Occipital lobe (tissue), 3 donors: ENCODE measurements at places on chromosomes 12 and 14. TPM values are rescaled to one million over a fixed set of nuclear protein-coding genes. Genes with fewer than 3 reads are reported as not detected.

The PIWIL1 gene
- total RNA-seq: not detected

The SDS gene
- 0.62 TPM for total RNA-seq

The RBP5 gene
- not detected for total RNA-seq

The TIMELESS gene
- 10.9 TPM for total RNA-seq

The C12orf60 gene
- 3.6 TPM for total RNA-seq

The RAB15 gene
- total RNA-seq: 28.9 TPM

The TAS2R14 gene
- 11.4 TPM for total RNA-seq

The MMP17 gene
- total RNA-seq: 25.9 TPM
